Stimulated activated CD8-positive, alpha-beta memory T cell treated with anti-CD3 and anti-CD28 coated beads, Interleukin-7, amount 100 ng/mL, for 48 hours (primary cell): ENCODE measurements at places on chromosomes 16 and 17.

GRCh38 chr17:57972151-57972550 lies 15.9 kb downstream of the VEZF1 start:
- DNase-seq, result no peak

DNA sequence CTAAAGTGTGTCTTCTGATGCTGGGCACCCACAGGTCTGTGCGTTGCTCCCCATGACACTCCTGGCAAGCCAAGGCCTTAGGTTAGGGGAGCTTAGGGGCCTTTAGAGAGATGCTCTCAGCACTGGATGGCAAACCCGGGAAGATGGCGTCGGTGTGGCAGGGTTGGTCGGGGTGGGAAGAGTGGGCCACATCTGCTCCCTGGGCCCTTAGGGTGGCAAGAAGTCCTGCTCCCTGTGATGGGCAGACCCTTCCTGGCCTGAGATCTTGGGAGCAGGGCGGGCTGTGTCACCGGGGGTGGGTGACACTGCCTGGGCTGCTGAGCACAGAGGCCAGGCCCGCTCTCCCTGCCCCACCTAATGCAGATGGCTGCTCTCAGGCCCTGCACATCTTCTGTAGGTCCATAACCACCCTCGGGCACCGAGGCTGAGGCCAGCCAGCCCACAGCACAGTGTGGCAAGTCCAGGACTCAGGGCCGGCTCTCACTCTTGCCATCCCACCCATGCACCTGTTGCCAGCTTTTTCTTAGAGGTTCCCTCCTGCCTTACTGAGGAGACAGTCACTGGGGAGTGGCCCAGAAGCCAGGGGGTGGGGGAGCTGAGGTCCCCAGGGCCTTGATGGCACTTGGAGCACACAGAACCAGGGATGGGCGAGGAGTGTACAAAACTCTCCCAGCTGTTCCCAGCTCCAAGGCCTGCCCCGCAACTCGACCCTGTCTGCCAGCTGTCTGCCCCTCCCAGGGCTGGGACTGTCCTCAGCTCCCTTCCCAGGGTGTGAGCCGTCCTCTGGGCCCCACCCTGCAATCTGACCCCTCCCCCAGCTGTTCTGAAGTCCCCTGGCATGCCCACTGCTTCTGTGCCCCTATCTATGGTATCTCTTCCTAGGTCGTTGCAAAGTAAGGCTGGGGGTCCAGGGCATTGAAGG lies 4.4 kb upstream of the MTSS2 start:
- DNase-seq, result no peak

DNA sequence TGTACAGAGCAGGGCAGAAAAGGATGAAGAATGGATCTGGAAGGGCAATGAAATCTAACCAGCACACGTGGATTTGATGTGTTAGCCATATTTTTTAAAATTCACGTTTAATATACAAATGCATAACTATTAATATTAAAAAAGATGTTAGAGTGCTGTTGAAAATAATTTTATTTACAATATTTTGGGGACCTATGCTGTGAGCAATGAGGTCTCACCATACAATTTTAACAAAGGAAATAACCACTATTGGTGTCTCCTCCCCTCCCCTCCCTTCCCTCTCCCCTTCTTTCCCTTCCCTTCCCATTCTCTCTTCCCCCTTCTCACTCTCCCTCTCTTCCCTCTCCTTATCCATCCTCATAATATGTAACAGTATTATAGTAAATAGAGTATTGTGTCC lies 64.2 kb upstream of the GPR139 start:
- no peak for DNase-seq

DNA sequence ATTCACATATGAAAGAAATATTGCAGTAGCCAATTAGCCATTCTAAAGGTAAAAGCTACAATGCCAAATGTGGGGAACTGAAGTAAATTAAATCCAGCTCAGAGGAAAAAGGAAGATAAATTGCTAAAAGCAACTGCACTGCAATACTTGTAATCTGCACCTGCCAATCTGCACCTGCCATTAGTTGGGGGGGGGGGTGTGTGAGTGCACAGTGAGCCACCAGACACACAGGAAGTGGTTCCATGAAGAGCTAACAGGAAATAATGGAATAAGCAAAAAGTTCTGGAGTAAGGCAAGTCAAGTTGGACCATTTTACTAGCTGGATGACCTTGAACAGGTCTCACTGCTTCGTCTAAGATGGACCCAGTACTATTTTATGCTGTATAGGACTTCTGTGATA lies 191.8 kb downstream of the PARN start:
- DNase-seq, result no peak

- DNase-seq, result no peak
These were observed 690 bp upstream of the CDC27 start for GRCh38 chr17:47189732-47190237.

DNA sequence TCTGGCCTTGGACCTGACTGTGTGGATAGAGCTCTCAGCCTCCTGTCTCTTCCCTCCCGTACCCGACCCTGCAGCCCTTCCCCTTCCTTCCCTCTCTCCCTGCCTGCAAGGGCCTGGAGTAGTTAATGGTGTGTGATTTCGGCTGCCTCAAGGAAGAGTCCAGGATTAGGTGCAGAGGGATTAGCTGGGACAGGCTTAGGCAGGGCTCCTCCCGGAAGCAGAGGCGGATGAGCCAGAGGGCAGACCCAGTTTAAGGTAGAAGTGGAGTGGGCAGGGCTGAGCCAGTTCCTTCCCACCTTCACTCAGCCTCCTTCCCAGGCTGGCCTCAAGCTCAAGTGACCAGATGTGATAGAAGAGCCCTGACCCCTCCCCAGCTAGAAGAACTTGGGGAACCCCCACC lies 16.8 kb downstream of the GUCY2D start:
- no peak for DNase-seq

DNA sequence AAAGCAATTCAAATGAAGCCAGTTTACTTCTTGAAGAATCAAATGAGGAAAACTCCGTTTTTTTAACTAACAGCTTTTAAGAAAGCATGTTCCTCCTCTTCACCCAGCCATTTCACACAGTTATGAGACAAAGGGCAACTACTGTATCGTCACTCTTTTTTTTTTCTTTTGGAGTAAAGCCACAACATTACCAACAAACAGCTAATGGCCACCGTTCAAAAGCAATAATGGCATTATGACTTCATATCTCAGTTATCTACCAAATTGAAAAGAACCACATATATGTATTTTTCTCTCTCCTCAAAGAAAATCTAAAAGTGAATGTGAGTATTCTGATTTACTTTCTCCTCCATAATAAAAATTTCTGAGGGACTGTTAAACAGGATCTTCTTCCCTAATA lies 14.5 kb downstream of the GRB2 start:
- no peak for DNase-seq

GRCh38 chr16:6059671-6060070 lies 962.1 kb upstream of the EEF2KMT start:
- no peak for DNase-seq

DNA sequence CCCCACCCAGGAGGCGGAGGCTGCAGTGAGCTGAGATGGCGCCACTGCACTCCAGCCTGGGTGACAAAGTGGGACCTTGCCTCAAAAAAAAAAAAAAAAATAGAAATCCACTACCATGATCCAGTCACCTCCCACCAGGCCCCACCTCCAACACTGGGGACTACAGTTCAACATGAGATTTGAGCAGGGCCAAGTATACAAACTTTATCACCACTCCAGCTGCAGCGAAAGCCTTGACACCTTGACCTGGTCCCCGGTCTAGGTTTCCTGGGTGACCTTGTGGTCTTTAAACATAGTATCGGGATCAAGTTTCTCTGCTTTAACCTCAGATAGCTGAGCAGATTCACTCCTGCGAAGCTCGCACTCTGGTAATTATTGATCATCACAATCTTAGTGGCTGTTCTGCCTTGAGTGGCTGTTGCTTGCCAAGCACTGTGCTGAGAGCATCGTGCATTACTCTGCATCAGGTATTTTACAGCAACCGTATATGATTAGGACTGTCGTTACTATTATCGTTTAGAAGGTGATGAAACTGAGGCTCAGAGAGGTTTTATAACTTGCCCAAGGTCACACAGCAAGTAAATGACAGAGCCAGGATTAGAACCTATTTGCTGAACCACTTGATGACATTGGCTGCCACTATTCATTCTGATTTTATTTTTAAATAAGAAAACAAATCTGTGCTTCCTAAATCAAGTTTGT lies 50.3 kb upstream of the MEAK7 start:
- no peak for DNase-seq

DNA sequence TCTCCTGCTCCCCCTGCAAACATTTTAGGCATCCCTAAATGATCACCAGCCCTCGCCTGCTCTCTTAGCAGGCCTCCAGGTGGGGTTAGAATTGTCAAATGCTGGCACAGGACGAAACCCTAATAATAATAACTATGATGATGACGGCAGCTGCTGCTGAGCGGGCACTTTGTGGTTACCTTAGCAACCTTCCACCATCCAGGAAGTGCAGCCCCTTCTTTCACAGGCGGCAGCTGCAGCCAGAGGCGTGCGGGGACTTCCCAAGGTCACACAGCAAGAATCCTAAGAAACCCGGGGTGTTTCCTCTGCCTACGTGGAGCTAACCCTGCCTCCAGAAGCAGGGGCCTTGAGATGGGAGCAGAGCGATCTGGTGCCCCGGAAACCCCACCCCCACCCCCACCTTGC lies 22.4 kb upstream of the EIF1 start:
- no peak for DNase-seq

GRCh38 chr16:4718466-4718865 lies 15.6 kb downstream of the ANKS3 start:
- no peak for DNase-seq

GRCh38 chr16:25027781-25028180 lies 12.6 kb upstream of the ARHGAP17 start:
- DNase-seq, result peak; percentile 66

- peak; percentile 68 for DNase-seq
These were observed 98.5 kb downstream of the ZNF778 start for GRCh38 chr16:89315791-89316581.

GRCh38 chr17:79622122-79622601 lies 11.3 kb upstream of the RBFOX3 start:
- DNase-seq, result no peak

- no peak for DNase-seq
These were observed 81.7 kb downstream of the LMF1 start for GRCh38 chr16:888901-889570.

DNA sequence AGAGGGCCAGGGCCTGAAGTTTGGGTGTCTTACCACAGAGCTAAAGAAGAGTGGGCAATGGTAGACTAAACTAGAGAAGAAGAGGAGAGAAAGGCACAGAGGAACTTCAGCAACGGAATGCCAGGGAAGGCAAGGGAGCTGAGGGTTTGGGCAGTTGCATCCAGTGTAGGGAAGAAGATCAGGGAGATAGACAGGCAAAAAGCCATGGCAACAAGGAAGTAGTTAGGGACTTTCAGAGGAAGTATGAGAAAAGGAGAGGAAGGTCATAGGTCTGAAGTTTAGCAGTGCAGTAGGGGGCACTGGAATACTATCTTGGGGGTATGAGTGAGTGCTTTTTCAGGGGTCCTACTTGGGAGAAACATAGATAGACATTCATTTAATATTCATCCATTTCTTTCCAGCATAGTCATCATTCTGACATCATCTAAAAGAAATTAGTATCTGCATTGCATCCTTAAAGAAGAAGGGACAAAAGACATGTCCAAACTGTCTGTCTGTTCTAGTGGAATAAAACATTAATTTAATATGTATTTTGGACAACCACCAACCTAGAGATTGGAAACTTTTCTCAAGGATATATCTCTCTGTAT lies 2.2 kb upstream of the NF1 start:
- no peak for DNase-seq

DNA sequence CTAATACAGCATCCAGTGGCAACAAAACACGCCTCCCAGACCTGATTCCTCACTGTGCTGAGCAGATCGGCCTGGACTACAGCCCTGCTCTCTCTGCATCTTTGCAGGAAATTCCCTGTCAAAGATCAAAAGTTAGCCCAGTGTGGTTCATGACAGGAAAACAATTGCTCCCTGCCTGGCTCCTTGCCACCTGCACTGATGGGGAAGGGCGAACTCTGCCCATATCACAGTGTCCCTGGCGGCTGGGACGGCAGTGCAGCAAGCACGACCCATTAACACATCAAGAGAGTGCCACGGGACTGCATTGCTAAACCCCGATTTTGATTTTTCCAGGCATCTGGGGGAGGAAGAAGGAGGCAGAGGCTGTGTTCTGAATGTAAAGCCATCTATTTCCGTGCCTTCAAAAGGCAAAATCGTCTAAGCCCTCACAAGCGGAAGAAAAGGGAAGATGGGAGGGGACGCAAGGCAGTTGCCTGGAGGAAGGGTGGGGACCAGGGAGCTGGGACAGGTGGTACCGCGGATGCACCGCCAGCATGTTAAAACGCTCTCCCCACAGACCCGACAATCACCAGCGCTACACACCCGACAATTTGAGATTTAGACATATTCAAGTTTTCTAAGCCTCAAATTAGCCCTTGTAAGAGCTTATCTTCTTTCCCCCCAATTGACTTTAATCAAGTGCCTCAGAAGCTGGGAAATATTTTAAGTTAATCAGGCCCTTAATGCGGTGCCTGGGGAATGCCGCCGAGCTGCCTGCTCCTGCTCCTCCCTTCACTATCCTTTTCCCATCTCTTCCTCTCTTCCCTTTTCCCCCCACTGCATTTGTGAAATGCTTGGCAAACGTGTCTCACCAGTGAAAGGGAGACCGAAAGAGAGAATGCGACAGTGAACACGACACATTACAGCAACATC lies 238.8 kb upstream of the CDH5 start:
- no peak for DNase-seq

DNA sequence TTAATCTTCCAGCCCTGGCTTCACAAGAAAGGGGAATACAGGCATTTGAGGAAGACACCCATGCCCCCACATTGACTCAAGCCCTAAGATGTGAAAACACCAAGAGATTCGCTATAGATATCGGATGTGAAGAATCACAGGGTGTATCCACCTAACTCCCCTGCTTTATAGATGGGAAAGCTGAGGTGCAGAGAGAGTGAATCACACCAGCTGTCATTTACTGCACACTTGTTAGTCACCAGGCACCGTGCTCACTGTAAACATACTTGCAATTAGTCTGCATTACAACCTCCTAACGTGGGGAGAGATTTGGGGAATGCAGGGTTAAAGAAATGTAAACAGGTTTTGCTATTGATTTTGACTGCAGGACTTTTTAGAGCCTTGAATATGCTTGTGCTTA lies 325.5 kb downstream of the C16orf95 start:
- DNase-seq, result no peak

DNA sequence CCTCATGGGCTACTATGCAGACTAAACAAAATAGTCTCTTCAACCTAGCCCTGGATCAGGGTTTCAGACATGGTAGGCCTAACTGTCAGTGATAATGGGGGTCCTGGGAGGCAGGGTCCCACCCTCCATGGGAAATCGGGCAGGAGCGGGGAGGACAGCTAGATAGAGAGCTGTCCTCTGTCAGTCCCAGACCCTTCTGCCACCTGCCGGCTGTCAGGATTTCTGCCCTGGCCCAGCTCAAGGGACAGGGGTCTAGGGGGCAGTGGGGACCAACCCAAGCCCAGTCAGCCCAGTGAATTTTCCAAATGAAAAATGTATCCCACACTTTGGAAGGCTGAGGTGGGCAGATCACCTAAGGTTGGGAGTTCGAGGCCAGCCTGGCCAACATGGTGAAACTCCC lies 5.3 kb downstream of the CA7 start:
- DNase-seq, result no peak

GRCh38 chr17:80604670-80605010 lies 60.0 kb downstream of the RPTOR start:
- DNase-seq, result no peak
